ENCODE measurements at places on chromosomes 1 and 21.

GRCh38 chr1:58739856-58740466 lies 40.1 kb upstream of the MYSM1 start:
- DNase-seq = no peak

- no peak for DNase-seq
These were observed 297.0 kb downstream of the GPATCH2 start for GRCh38 chr1:217333939-217334338.

GRCh38 chr1:78114034-78114956 lies 68.5 kb downstream of the GIPC2 start:
- peak; percentile 40 for DNase-seq

GRCh38 chr1:57350610-57351009 lies 73.2 kb downstream of the DAB1 start:
- no peak for DNase-seq

- no peak for DNase-seq
These were observed 76.5 kb upstream of the USH2A start for GRCh38 chr1:216499581-216500272.

- DNase-seq = no peak
These were observed 969 bp upstream of the ALDH4A1 start for GRCh38 chr1:18903291-18903756.

DNA sequence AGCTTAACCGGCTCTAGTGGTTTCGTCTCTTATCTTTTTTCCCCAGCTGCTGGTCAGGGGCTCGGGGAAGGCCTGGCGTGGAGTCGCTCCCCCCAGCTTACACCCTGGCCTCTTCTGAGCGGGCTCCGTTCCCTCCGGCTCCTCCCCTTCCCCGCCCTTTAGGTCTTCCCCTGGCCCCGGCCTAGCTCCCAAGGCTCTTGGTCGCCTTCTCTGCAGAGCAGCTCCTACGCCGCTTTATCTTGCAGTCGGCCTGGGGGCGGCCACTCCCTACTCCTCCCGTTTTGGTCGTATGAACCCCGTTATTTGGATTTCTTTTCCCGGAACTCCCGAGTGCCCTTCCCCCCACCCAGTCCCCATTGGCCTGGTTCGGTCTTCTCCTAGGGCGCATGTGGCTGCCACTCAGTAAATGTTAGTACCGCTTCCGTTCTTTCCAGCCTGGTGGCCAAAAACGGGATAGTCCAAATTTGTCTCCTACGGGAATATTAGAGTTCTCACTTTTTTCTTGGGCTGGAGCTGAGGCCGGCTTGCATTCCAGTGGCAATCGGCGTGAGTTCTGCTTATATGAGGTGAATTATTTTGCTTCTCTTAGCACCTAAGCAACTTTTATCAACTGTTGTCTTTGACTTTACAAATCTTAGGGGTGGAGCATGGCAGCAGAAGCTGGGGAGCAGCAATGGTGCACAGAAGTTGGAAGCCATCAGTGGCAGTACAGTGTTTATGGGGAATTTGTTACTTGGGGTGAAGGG lies 467 bp downstream of the THRAP3 start:
- DNase-seq = no peak

GRCh38 chr1:218299416-218299815 lies 14.3 kb downstream of the RRP15 start:
- no peak for DNase-seq

DNA sequence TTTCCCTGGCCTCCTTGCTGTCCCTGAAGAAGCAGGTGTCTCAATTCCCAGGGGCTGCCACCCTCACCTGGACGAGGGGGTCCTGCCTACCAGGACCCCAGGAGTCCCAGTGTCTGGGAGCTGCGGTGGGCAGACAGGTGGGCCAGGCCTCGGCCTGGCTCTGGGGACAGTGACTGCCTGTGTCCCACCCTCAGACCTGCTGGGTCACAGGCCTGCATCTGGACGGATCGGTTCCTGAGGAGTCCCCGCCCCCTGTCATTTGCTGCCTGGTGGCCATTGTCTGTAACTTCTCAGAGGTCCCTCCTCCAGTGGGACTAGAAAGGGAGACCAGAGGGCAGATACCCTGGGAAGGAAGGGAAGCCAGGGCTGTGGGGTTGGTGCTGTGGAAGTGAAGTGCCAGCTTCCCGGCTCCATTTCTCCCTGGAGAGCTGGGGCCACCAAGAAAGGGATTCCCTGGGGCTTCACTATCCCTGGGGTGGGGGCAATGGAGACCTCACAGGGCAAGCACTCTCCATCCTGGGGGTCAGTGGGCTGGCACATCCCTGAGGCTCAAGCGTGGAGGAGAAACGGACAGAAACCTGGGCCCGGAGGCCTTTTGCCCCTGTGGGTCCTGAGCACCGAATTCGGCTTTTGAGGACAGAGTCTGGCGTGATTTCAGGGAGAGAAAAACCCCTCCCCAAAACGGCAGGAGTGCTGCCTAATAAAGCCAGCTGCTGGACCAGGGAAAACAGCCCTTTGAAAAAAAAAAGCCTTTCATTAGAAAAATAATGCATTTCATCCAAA lies 157.3 kb downstream of the PEX14 start:
- no peak for DNase-seq
